GM19239 (cell line): ENCODE measurements at places on chromosomes 3 and 15.

DNA sequence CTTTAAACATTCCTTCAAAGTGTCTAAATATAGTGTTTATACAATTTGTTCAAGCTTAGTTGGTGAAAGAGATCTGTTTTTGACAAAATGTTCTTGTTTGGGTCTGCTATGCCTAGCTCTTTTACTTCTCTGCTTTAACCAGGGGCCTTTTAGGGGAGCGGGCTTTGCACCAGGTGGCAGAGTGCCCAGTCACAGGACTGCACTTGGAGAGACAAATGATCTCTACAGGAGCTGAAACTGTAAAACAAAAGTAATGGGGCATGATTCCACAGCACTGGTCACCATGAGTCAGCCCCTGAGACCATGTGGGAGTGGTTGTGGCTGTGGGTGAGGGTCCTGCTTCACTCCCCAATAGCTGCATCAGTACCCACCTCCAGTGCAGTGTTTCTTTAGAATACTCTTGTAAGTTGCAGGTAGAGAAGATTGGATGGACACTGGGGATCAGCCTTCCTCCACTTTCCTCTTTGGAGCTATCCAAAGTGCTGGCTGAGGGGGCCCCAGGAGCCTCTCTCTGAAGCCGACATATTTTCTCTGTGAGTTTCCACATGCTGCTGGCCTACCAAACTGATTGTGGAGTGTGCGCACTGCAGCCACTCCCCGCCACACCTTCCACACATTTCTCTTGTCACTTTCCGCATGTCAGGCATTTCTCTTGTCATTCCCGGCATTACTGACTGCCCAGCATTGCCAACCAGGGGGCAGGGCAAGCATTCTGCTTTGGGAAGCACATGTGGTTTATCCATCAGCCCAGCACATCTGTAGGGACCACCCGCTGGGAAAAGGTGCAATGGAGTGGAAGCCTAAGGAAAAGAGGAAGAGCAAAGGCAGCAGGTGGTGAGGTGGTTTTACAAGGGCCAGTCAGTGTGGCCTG is 110.0 kb downstream of the EPHB1 start:
- no peak for DNase-seq

GRCh38 chr3:150972366-150973071 is at the start of gene CLRN1:
Gene CLRN1 (minus strand): TSS chr3:150972727. CDS start chr3:150972708, 19 bp downstream.
- DNase-seq, result no peak

- DNase-seq, result no peak
These were observed 82.0 kb upstream of the PDZRN3 start for GRCh38 chr3:73706771-73707170.

DNA sequence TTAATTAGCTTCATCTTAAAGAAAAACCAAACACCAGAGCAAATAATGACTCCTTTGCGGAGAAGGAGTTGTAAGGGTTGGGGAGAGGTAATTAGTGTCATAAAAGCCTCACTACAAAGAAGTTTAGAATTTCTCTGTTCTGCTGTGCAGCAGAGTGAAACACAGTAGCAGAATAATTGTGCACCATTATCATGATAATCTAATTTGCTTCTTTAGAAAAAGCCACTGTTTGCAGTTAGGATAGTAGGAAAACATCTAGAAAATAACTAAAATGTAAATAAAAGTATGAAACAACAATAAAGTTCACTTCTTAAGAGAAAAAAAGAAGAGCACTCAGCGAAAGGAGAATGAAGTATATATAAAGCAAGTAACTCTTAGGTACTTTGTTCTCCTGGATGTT is 5.5 kb downstream of the SHOX2 start:
- no peak for DNase-seq
